ENCODE measurements at places on chromosomes 1 and 21.
A peak's percentile ranks its signal among the peaks of the same experiment; 100 is the strongest.

DNA sequence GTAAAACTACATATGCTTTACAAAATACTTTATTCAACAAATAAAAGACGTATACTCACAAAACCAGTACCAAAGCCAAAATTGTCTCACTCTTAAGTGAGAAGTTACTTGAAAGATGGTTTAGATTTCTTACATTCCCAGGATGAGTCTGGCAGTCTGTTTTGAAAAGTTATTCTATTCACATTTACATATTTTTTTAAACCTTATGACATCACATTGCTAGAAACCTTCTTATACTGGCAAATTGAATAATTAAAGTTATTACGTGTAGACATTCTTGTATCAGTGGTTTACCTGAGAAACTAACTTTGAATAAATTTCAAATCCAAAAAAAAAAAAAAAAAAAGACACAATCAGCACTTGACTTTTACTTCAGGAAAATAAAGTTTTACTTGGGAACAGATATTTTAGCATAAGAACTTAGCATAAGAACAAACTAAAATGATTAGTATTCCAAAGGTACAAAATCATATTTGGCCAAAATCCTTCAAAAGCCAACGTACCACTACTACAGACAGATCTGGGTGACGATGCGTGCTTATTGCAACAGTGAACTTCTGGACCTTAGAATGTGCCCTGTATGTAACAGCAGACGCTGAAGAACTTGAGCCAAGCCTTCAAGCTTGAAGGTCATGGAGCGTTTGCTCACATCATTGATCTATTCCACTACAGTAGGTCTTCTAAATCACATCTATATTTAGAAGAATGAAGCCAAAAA, 2.5 kb downstream of the CDC42BPA start:
- DNase-seq: no peak

DNA sequence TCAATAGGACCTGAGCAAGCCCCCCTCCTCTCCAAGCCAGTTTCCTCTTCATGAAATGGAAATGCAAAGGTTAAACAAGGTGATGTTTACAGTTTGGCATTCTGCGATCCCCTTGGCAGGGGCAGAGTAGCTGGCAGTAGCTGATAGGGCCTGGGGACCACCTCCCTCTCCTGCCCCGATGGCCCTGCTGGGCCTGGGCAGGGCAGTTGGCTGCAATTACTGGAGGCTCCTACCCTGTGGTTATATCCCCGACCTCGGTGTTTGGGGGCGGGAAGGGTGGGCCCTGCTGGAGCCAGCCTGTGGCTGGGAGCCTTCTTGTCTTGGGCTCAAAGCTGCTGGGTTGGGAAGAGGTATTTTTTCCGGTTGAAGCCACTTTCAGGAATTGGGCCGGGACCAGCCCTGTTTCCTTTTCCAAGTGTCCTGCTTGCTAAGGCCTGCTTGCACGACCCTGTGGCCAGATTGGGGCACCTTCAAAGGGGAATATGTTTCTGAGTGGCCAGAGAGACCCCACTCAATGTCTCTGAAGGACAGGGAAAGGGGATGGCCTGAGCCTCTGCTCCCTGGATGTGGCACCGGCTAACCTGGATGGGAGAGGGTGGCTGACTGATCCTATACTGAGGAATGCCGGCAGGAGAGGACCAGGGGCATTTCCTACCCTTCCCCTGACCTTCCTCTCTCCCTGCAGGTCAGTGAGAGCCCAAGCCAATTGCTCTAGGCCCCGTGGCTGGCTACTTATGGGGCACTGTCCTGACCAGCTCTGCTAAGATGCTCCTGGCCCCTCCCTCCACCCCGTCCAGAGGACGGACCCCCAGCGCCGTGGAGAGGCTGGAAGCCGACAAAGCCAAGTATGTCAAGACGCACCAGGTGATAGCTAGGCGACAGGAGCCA, 1.9 kb downstream of the FAM110D start:
- DNase-seq: no peak

- no peak for DNase-seq
These were observed 107.1 kb downstream of the PLPPR4 start for GRCh38 chr1:99371413-99371812.

DNA sequence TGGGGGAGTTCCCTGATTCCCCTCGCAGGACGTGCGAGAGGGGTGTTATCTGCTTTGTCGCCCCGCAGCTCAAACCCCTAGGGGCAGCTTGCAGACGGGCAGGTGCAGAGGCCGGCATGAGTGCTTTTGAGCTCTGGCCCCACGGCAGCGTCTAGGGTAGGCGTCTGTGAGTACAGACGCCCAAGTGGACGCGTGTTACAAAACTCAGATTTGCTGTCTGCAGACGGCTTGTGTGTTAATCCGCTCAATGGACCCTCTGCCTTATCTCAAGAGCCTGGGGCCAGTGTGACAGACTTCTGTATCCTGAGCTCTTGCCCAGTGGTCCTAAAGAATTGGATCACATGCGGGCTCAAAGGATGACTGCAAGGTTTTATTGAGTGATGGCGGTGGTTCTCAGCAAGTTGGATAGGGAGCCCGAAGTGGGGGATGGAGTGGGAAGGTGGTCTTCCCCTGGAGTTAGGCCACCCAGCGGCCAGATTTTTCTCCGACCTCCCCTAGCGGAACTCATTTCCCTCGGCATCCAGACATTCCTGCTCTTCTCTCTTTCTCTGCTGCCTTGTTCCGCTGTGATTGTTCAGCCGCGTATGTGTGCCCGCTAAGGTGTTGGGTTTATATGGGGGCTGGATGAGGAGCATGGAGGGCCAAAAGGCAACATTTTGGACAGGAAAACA, 9.4 kb downstream of the CFHR4 start:
- no peak for DNase-seq

- no peak for DNase-seq
These were observed 67.3 kb downstream of the URB2 start for GRCh38 chr1:229693129-229693900.

DNA sequence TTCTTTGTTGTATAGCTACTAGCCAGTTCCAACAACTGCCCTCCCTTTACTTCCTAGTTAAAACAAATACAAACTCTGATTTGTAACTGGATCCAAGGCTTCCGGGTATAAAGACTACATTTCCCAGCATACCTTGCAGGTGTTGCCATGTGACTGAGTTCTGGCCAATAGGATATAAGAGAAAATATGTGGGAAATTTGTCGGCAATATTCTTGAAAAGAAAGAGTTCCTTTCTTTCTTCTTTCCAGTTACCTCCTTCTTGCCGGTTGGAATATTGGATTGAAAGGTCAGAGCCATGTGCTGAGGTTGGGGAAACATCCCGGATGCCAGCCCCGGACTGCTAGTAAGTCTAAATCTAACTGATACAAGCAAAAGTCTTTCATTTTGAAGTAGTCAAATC, 23.0 kb upstream of the ZBTB40 start:
- no peak for DNase-seq

DNA sequence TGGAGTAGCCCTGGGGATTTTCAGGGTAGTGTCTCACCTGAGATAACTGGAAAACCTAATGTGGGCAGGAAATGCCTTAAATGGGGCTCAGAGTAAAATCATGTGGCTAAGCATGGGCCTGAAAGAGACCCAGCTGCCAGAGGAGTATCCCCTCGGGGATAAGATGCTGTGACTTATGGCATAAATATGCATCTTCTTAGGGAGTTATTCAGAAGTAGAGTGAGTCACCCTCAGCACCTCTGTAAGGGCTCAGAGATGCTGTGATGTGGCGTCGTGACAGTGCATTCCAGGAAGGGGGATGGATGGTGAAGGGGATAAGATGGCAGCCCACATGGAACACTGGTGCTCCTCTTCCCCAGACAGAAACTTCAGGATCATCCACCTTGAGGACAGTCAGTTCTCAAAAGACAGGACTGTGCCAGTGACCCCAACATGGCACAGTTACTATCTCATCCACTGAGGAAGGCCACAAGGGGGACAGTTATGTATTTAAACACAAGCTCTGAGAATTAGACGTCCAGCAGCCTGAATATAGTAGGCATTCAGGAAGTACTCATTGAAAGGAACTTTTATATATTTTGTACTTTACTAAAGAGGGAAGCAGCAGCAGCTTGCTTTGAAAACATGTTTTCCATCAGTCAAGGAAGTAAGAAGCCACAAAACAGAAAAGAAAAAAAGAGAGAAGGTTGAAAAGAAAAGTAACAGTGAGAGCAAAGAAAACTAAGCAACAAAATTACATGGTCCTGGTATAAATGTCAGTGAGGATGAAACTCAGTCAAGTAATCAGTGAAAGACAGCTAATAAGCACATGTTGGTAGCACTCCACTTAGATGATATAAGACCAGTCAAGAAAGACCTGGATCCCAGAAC, 8.3 kb downstream of the IL24 start:
- DNase-seq: peak; percentile 41

DNA sequence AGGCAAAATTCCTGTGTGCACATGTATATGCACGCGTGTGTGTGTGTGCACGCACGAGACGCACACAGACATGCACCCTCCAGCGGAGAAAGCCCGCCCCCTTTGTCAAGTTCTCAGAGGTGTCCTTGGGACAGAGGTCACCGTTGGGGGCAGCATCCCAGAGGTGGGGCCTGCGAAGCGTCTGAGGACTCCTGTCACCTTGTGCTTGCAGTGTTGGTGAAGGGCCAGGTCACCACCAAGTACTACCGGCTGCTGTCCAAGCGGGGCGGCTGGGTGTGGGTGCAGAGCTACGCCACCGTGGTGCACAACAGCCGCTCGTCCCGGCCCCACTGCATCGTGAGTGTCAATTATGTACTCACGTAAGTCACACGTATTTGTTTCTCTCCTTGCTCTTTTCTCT, 42.6 kb downstream of the SIM2 start:
- DNase-seq: no peak

DNA sequence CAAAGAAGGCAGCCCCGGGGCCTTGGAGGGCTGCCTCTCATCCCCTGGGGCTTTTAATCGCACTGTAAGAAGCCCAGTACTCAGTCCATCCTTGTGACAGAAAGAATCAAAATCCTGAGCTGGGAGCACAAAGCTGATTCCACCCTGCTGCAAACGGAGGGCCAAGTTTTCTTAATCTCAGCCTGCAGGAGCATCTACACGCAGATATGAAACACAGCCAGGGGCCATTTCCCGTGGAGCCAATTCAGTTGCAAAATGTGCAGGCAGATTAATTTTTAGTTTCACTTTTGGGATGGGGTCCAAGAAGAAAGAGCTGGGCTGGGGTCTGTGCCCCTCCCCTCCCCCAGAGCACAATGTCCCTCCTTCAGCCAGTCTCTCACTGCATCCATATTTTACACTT, 4.4 kb downstream of the LYPD8 start:
- no peak for DNase-seq

- no peak for DNase-seq
These were observed 7.0 kb upstream of the TRIM45 start for GRCh38 chr1:117128323-117129079.

DNA sequence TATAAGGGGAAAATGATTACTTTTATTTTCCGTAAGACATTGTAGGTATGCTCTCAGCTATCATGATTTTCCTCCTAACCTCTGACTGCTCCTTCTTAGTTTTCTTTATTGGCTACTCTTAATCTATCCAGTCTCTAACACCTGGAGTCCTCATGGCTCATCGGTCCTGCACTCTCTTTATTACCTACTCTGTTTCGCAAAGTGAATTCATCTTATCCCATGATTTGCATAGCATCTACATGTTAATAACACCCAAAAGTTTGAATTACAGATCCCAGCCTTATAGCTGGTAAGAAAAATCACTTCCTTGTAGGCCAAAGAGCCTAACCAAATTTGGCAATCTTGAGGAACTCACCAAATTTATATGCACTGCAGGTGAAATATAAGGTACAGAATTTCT, 136.3 kb downstream of the CDC42BPA start:
- DNase-seq: no peak

DNA sequence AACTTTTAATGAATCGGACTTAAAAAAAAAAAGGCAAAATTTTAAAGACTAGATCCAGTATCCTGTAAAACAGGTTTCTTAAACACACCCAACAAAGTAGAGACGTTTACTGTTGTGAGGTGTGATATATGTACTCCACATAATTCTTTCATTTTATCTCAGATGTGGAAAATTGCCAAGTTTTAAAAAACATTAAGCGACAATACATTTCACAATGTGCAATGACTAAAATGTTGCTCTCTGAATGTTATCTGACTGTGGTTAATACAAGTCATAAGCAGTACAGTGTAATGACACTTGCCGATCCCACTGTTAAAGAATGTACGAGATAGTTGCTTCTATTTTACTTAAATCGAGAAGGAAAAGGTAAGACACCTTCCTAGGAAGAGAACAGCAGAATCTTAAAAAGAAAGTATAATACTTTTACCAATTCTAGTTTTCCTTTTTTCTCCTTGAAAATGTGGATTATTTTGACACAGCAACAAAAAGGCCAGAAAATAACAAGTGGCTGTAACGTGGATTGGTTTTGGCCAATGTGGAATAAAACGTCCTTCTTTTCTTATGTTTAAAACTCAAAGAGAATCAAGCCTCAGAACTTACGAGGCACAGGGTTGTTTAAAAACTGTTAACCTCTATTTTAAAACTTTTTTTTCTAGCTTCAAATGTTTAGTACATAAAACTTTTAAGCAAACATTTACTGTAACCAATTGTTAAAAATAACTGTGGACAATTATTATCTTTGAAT, 51.4 kb downstream of the TP53BP2 start:
- no peak for DNase-seq

DNA sequence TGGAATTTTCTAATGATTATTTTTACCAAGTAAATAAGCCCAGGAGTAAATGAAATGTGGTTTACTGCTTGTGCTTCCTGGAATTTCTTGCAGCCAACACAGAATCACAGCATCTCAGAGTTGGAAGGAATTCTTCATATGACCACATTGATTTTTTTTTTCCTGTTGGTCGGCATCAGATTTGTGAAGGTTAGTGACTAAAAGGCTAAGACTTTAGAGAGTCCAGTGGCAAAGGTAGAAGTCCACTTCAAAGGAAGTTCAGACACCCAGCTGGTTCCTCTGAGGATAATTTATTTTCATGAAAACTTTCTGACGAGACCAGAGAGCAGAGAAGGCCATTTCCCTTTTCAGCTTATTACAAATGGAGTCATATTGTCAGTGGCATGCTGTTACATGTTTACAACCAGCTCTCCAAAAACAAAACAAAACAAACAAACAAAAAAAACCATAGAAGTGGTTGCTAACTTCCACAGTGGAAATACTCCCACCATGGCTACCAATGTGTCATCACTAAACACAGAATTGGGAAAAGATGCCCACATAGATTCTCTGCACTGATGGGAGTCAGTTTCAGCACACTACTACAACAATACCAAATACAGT, 77.2 kb upstream of the CDC42BPA start:
- no peak for DNase-seq

DNA sequence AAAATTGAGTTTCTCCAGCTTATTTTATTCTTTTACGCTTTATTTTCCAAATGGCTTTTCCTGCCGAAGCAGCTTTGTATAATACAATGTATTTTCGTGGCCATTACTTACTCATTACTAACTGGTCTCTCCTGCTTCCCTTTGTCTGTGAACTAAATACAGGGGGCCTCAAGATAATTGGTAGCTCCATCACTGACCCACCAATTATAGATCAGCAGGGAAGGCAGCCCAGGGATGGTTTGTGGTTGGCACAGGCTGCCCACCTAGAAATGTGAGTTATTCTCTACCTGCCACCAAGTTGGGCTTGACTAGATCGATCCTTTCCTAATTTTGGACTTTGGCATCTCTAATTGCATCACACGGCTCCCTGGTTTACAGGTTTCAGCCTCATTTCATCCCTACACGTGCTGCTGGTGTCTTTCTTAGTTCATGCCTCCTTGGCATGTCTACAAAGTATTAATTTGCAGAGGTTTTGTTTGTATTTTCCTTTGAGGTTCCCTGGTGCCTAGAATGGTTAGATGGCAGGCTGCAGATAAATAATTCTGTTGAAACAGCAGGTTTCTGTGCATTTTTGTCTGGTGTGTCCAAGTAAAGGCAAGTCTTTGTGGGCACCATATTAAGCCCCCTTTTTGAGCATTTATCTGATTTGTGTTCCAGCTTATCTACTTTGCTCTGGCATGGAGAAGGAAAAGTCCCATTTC, 35.2 kb downstream of the PEX14 start:
- no peak for DNase-seq

GRCh38 chr1:246587032-246587431, 20.8 kb downstream of the CNST start:
- DNase-seq: no peak
